ENCODE measurements at places on chromosomes 16 and 17.

DNA sequence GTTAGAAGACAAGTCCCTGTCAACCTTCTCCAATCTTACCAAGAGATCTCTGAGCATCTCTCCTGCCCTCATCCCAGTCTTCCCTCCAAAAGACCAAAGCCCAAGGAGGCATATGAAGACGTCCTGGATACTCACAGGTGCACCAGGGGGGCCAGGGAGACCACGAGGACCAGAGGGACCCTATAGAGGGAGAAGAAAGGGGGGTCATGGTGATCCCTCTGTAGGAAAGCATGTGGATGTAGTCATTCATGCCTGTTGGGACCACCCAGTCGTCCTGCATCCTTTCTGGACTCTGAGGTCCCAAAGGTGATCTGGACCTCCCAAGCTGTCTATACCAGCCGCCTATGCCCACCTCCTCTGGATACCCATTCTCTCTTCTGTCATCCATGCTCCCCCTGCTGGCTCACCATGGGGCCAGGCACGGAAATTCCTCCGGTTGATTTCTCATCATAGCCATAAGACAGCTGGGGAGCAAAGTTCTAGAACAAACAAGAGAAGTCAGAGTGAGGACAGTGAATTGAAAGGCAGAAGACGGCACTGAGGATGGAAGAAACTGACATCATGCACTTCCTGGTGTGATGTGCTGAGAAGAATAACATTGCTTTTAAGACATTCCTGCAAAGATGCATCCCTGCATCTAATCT lies 3.3 kb downstream of the COL1A1 start:
- no peak for DNase-seq

DNA sequence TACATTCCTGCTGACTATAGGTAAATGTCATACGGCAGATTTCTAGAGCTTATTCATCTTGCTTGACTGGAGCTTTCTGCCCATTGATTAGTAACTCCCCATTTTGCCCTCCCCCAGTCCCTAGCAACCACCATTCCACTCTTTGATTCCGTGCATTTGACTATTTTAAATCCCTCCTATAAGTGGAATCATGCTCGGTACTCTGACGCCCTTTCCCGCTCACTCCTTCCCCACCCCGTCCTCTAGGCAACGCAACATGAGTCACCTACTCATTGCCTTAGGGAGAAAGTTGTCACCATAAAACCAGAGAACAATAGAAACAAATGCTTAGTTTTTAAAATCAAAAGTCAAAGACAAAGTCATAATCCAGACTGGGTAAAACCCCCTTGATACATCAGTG lies 45.5 kb upstream of the RBBP6 start:
- DNase-seq = no peak

DNA sequence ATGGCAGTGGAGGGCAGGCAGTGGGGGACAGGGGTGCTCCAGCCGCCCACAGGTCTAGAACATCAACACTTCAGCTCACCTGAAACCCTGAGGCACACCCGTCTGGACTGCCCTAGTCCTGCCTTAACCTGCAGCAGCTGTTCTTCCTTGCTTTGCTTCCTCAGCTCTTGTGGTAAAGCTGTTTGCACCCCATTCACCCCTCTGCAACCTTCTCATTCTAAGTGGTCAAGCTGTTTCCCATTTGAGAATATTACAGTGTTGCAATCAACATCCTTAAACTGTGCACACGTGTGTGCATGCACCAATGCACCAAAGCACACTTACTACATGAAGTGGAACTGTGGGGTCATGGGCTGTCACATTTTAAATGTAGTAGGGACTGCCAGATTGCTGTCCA lies 32.4 kb downstream of the SCNN1B start:
- no peak for DNase-seq

DNA sequence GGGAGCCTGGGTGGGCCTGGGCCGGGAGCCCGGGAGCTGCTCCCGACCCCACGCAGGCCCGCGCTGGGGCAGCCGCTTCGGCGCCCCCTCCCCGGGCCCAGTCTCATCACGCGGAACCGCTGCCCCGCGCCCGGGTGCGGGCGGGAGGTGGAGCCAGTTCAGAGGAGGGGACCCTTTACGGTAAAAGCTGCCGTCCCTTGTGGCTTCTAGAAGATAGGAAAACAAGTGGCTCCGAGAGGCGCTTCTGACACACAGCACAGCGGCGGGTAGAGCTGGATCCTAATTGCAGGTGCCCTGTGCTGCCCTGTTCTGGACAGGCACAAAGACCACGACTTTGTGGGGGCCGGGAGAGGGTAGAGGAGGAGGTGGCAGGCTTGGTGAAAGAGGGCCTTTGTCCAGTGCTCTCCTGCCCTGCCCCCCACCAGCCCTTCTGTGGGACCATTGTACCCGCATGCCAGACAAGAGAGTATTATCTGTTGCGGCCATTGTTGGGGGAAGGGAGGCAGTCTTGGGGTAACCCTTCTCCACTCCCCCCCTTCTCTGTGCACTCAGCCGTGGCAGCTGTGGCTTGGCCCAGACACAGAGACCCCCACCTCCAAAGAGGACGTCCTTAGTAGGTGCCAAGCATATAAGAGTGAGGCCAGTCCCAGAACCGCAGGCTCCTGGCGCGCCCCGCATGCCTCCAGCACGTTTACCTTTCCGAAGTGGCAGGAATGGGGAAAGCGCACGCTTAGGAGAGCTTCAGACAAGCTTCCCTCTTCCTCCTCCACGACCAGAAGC lies 736 bp downstream of the CNP start:
- no peak for DNase-seq

All from smooth muscle cell of the brain vasculature (primary cell).